ENCODE measurements at places on chromosomes 7 and 10. TPM values are rescaled to one million over a fixed set of nuclear protein-coding genes. Genes with fewer than 3 reads are reported as not detected.

DNA sequence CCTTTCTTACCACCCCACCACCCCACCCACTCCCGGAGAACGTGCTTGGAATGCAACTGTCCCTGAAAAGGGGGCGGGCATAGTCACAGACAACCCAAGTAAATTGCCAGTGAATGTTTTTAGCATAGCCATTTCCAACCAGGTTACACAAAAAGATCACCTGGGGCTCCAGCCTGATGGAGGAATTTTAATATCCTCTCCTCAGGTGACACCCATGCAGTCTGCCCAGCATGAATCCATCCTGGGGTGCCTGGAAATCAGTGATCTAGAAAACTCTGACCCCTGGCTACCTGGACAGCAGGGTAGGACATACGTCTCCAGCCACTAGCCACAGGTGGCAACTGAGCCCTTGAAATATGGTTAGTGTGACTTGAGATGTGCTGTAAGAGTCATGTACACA lies 61.1 kb downstream of the SORBS1 start:
- DNase-seq: no peak

GRCh38 chr7:6654842-6655610 lies 17.9 kb downstream of the ZNF316 start:
- no peak for DNase-seq

DNA sequence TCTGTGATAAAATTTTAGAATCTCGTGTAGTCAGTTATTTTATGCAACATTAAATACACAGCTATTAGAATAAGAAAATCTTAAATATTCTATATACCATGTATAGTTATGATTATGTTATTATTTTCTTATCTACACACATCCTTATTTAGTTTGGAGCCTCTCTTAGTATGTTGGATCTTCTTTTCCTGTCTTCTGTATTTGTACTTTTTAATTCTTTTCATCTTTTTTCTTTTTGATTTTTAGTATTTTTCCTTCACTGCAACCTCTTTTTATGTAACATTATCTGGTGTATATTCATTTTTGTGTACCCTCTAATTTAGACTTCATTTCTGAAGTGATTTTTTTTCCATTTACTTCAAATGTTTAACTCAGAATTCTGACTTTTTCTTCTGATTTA lies 48.9 kb downstream of the ZMYND11 start:
- DNase-seq: no peak

- no peak for DNase-seq
Measured at GRCh38 chr7:41592236-41592635, 110.7 kb downstream of the INHBA start.

DNA sequence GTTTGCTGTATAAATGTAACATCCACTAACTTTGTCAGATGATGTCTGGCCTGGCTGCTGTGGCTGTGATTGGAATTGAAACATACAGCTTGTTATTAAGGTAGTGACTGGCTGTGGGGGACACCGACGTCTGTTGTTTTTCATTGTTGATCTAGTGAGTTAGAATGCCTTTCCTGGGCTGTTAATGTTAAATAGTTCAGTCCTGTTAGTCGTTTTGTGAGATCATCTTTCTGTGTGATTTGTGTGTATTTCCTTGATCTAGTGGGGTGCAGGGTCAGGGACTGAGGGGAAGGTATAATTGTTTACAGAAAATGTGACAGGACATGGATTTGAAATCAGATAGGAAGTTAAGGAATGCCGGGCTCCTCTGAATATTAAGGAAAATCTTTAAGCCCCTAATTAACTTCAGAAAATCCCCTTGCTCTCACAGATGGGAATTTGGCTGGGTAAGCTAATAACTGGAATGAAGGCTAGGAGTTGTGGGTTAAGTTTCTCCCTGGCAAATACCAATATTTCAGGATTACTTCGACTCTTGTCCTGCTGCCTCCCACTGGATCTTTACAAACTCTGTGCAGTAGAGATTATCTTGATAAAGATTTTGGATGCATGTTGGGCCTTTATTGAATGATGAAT lies 163.1 kb downstream of the AUTS2 start:
- no peak for DNase-seq

- DNase-seq: no peak
Measured at GRCh38 chr10:7479861-7480598, 69.2 kb upstream of the SFMBT2 start.

DNA sequence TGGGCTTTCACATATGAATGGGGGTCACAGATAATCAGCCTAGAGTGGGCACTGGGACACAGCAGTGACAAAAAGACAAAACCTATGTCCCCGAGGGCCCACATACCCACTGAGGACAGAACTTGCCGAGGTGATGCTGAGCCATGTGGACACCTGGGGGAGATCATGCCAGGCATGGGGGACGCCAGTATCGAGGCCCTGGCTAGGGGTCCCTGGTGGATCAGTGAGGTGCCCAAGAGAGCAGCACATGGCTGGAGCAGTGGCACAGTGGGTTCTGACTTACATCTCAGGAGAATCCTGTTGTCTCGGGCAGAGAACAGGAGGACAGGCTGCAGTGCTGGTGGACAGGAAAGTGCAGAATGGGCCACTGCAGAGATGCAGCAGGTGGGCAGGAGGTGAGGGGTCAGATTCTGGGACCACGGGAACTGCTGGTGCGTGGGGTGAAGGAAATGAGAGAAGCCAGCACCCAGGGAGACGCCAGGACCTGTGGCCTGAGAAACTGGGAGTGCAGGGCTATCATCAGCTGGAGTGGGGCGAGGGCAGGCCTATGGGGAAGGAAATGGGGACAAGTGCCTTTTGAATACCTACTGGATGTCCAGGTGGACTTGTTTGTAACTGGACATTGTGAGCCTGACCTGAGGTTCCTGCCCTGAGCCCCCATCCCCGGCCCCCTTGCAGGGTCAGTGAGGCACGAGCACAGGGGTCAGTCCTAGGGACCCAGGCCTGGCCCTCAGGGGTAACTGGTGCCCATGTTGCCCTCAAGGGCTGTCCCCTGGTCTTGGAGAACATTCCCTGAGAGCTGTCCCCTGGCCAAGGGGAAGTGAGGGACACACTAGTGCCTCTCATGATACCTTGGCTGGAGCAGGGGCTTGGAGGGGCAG lies 91.2 kb upstream of the RET start:
- DNase-seq: no peak

MMRN2 gene
- polyA plus RNA-seq: 143 TPM

GRCh38 chr7:16027396-16027795 lies 340.9 kb upstream of the MEOX2 start:
- DNase-seq: no peak

HOXA4 gene
- polyA plus RNA-seq: 4.9 TPM

DNA sequence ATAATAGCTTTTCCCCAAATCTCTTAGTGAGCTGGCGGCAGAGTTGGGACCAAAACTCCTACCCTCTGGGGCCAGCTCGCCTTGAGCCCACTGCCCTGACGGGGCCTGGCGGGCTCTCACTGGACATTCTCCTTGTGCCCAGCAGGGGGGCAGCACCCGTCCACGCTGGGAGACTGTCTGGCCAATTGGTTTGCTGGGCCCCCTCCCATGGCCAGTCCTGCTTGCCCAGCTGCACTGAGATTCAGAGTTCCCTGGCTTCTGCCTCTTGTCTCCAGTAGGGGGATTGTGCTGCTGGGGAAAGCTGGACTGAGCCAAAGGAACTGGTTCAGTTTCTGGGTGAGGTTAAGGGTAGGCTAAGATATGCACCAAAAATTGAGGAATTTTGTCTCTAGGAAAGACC lies 59.8 kb downstream of the RAMP3 start:
- DNase-seq: no peak

GRCh38 chr7:121391686-121392085 lies 4.4 kb downstream of the FAM3C start:
- DNase-seq: no peak

ATE1 gene
- 6.9 TPM for polyA plus RNA-seq

- DNase-seq: no peak
Measured at GRCh38 chr10:92014620-92015019, 91.0 kb downstream of the BTAF1 start.

- peak; percentile 40 for DNase-seq
Measured at GRCh38 chr7:131522325-131522930, 34.0 kb downstream of the PODXL start.

LRRD1 gene
- not detected for polyA plus RNA-seq

GRCh38 chr7:9945131-9945530 lies 1028.5 kb upstream of the PHF14 start:
- no peak for DNase-seq

DLX5 gene
- not detected for polyA plus RNA-seq

DNA sequence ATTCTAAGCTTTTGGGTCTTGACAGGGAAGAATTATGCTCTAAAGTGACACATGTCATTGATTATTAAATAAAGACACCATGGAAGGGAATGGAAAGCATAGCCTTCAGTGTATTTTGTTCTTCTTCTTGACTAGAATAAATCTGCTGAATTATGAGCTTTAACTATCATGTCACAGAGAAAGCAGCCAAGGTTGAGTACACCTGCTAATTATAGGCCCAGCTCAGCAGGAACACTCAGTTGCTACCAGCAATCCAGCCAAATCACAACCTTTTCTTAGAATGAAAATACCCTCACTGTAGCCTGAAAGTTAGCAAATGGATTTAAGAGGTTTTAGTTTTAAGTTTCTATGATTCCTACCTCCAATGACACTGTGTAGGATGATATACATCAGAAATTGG lies 225.3 kb upstream of the RHOBTB1 start:
- no peak for DNase-seq

GRCh38 chr10:110241841-110242240 lies 34.4 kb downstream of the MXI1 start:
- no peak for DNase-seq

STEAP4 gene
- not detected for polyA plus RNA-seq

DNA sequence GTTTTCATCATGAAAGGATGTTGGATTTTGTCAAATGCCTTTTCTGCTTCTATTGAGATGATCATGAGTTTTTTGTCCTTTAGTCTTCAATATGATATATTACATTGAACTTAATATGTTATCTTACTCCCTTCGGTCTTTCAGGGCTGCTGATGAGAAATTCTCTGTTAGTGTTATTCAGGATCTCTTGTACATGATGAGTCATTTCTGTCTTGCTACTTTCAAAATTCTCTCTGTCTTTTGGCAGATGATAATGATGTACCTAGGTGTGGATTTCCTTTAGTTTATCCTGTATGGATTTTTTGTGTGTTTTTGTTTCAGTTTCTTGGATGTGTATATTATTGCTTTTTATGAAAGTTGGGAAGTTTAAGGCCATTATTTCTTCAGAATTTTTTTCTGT lies 320.9 kb upstream of the NPSR1 start:
- no peak for DNase-seq

- DNase-seq: no peak
Measured at GRCh38 chr7:133678137-133678814, 425.4 kb downstream of the EXOC4 start.

DNA sequence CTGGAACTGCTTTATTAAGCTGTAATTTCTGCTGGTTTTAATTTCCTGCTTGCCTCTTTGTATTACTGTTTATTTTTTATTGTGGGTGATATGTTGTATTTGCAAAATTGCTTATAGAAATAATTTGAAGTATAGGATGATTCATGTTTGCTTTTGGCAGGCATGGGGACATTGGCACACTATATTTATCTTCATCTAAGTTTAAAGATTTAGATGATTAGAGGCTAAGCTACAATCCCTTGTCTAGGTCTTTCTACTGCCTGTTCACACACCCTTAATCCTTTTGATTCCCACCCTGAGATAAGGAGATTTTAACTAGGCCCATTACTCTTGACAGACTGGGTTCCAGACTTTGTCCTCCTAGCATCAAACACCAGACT lies 182.8 kb upstream of the KAT6B start:
- no peak for DNase-seq

DNA sequence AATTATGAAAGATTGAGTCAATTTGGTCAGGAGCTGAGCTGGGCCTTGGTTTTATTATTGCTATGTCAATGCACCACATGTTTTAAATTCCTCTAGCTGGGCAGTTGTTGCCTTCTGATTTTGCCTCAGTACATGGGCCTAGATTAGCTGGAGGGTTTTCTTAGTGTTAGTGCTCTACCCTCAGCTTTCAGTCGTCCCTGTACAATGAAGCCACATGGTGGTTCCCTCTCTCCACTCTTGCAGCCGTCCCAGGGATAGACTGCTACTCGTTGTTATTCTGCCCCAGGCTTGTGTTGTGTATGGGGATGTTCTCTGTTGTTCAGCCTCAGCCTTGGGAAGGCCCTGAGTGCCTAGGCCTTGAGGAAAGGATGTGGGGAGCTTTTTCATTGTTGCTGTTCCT lies 37.0 kb downstream of the NHLRC2 start:
- DNase-seq: no peak

DNA sequence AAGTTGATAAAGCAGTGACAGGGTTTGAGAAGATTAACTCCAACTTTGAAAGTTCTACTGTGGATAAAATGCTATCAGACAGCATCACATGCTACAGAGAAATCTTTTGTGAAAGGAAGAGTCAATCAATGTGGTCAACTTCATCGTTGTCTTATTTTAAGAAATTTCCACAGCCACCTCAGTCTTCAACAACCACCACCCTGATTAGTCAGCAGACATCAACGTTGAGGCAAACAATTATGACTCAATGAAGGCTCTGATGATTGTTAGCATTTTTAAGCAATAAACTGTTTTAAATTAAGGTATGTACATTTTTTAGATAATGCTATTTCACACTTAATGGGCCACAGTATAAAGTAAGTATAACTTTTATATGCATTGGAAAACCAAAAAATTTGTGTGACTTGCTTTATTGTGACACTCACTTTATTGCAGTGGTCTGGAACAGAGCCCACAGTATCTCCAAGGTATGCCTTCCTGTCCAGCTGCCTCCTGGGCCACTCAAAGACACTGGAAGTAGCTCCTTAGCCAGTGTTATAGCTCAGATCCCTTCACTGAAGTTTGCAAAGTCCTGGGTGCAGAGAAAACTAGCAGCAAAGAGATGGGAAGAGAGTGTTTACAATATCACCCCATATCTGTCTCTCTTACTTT lies 293.1 kb downstream of the ARHGAP12 start:
- no peak for DNase-seq

ZNF680 gene
- 1.0 TPM for polyA plus RNA-seq

DNA sequence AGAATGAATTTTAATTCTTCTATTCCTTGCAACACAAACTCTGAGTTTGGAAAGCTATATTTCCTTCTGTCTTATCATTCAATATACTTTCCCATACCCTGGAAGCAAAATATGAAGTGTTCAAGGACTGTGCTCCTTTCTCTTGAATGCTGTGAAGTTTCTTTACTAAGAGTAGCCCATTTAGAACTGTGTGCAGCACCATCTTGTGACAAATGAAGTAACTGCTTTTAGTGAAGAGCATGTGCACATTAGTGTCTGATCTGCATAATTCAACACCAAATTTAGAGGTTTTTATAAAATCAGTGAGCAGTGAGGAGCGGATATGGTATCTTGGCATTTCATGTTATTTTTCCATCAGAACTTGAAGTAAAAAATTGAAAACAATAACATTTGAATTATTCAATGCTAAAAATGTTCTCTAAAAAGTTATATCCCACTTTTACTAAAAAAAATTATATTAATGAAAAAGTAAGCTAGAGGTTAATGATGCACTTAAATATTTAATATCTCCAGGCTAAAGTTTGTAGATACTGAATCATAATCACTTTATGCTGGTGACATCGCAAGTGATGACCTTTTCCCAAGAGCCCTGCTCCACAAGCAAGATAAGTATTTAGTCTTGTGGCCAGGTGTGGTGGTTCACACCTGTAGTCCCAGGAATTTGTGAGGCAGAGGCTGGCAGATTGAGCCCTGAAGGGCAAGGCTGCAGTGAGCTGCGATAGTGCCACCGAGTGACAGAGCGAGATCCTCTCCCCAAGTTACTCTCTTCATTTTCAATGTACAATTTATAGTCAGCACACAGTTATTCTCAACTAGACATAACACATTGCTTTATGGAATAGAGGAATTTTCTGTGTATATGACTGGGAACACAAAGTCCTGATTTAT lies 108.8 kb upstream of the PCLO start:
- DNase-seq: peak; percentile 55

FASTK gene
- polyA plus RNA-seq: 137 TPM

FOXP2 gene
- 0.25 TPM for polyA plus RNA-seq

GET4 gene
- 58.1 TPM for polyA plus RNA-seq

GRCh38 chr10:26733750-26734568 lies 36.5 kb downstream of the PDSS1 start:
- DNase-seq: no peak

OR2A42 gene
- polyA plus RNA-seq: not detected

Measured in endothelial cell of umbilical vein (primary cell).